Right renal pelvis (tissue), 4 donors: ENCODE measurements at places on chromosomes 1 and 21. TPM values are rescaled to one million over a fixed set of nuclear protein-coding genes. Genes with fewer than 3 reads are reported as not detected.

Gene DCDC2B
- polyA plus RNA-seq, result 0.62 TPM

Gene TMEM82
- 6.1 TPM for polyA plus RNA-seq

Gene ATP1A4
- polyA plus RNA-seq, result 0.06 TPM

Gene PLA2G2A
- not detected for polyA plus RNA-seq

DNA sequence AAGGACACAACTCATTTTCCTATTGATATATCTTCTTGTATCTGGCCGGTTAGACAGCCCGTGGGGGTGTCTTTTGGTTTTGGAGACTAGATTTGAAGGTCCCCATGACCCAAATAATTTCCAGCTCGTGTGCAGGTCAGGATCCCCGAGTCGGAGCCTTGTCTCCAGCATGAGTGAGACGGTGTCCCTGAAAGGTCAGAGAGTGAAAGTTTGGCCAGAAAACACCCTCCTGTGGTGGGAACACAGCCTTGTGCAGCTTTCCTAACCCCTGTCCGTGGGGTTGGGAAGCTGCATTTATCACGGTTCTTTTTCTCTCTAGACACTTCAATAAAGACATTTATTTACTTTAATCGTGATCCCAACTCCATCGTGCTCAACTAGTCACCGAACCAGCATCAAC is 17.6 kb downstream of the COQ8A start:
- no peak for DNase-seq

DNA sequence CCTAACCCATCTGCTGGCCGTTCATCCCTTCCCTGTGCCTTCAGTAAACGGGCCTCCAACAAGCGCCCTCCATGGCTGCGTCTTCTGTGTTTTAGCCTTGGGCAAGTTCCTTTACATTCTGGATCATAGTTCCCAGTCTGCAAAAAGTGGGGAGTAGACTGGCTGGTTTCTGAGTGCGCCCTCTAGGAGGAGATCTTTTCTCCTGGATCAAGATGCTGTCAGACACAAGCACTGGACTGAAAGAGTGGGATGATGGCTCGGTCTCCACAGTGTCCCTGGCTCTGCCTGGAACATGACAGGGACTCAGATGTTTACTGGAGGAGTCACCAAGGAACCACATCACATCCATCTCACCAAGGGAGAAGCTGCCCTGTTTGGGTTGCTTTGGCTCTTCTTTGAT is 88.8 kb downstream of the PRDM2 start:
- DNase-seq, result no peak

DNA sequence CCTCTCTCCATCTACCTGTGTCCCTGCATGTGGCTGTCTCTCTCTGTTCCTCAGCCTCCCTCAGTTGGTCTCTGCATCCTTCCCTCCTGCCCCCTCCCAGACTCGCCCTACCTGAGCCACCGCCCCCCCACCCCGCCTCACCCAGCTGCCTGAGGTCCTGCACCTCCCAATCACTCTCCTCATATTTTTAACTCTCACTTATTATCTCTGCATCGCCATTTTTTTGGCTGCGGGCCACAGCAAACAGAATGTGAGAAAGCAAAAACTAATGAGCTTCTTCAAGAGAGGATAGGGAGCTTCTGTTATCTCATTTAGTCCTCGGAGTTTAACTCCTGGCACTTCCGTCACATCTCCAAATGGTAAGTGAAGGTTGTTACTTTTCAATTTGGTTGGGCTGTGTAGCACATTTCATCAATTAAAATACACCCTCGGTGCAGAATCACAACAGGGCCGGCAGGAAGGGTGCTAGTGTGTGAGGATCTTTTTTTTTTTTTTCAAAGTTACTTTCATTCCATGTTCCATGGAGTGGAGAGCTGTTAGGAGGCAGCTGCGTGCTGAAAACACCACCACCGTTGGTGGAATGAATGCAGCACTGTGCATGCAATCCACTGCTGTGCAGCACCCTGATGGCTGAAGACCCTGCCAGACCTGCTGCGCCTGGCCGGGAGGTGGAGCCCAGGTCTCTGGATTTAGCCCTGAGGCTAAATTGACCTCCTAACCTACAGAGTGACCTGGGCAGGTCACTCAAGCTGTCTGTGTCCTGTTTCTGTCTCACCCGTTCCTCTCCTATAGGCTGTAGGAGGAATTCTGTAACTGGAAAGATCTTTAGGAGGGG is 157.2 kb upstream of the NFIA start:
- no peak for DNase-seq

DNA sequence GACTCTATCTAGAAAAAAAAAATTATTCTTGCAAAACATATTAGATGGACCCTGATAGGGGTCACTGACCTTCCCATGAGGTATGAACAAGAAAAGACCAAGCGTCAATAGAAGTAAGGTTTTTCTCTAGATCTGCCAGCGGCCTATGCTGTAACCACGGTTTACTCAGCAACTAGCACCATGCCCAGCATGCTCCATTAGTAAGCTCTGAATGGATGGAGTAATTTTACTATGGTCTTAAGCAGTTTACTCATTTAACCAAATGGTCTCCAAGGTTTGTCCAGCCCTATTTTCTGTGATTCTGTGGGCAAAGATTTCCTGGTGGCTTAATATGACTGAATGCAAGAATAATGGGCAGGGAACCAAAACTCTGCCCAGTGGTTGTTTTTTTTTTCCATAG is 113.9 kb downstream of the ADSS2 start:
- no peak for DNase-seq

GRCh38 chr1:30183895-30184294 is 539.5 kb downstream of the MATN1 start:
- no peak for DNase-seq

- no peak for DNase-seq
These were observed 32.9 kb downstream of the FMO4 start for GRCh38 chr1:171346881-171347280.

DNA sequence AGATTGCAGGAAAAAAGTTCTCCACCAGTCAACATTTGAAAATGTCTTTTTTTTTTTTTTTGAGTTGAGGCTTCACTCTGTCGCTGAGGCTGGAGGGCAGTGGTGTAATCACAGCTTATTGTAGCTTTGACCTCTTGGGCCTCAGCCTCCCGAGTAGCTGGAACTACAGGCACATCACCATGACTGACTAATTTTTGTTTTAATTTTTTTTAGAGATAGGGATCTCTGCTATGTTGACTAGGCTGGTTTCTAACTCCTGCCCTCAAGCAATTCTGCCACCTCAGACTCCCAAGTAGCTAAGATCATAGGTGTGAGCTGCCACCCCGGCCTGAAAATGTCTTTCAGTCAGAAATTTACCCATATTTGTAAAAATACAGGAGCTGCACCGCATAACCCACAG is 30.6 kb upstream of the USP24 start:
- no peak for DNase-seq
